Activated CD4-positive, alpha-beta memory T cell treated with anti-CD3 and anti-CD28 coated beads for 36 hours (primary cell): ENCODE measurements at places on chromosomes 3 and 15. TPM values are rescaled to one million over a fixed set of nuclear protein-coding genes. Genes with fewer than 3 reads are reported as not detected.

GRCh38 chr3:194872669-194872977, 186.9 kb downstream of the FAM43A start:
- no peak for DNase-seq

GRCh38 chr3:46440531-46441294, 24.0 kb downstream of the LTF start:
- peak; percentile 47 for DNase-seq

- no peak for DNase-seq
Measured at GRCh38 chr3:71547249-71548198, 36.0 kb downstream of the FOXP1 start.

DNA sequence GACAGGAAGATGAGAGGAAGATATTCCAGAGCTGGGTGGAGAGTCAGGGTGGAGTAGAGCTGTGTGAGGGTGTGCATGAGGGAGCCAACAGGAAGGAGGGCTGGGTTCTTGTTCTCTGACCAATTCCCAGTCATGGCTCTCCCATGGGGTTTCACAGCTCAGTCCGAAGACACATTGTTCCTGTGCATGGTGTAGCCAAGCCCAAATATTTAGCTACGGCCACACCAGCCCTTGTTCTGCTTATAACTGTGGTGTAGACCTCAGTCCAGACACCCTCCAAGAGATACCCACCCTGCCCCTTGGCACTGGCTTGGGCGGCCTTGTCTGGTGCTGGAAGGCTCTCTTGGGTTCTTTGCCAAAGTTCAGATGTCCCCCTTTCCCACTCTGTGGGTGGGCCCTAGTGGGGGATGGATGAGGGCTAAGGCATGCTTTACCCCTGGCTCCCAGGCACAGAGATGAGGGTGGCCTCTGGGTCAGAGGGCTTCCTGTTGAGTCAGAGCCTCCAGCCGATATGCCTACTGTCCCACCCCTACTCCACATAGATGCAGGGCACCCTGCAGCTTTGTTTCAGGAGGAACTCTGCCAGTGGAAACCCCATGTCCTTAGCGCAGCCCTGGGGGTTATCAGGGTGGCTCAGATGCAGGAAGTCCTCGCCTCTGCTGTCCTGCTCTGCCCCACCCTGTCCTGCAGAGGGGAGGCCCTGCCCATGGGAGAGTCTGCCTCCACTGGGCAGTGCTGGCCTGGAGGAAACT, 271.2 kb upstream of the CTDSPL start:
- DNase-seq, result no peak

DNA sequence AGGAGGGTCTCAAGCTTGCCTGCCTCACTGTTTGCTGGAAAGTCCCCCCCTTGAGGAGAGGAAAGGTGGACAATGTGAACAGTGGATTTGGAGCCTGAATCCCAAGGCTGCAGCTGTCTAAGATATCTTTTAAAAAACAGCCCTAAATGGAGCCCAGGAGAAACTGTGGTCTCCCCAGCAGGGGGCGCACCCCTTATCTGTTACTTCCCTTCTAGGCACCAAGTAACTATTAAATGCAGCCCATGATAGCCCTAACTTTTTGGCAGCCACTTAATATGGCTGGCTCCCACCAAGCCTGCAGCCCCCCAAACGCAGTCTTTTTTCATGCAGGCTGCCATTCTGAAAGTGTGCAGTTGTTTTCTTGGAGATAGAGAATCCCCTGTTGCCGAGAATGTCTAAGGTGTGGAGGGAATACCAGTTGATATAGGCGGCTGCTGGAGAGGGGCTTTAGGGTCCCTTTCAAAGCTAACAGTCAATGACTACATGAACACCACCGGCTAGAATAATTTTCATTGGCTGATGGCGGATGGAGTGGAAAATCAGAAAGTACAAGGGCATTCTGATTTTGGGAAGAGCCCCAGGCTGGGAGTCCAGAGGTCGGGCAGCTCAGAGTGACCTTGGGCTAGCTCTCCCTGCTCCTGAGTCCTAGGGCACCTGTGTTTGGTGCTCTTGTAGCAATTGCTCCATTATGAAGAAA, 1.3 kb downstream of the RHCG start:
- peak; percentile 59 for DNase-seq

DNA sequence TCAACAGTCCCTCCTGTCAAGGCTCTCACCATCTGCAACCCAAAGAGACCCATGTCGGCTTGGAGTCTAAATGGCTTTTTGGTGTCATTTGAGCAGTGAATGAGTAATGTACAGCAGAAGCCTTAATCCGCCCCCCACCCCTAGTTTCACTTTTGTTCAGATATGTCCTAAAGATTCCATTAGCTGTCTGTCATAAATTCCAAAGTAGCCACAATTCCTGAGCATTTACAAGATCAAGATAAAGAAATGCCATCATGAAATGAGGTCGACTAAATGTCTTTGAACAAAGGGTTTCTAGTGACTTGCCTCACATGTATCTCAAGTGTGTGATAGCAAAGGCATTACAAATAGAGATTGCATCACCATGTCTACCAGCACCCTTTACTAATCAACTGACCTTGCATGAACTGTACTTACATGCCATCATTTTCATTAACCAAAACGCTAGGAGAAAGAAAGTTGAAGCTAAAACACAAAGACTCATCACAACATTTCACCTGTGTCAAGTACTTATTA, 123.8 kb upstream of the PHLDB2 start:
- DNase-seq, result no peak

GRCh38 chr3:82475306-82475705, 713.9 kb upstream of the GBE1 start:
- DNase-seq, result no peak

Gene HCLS1
- total RNA-seq, result 249 TPM

DNA sequence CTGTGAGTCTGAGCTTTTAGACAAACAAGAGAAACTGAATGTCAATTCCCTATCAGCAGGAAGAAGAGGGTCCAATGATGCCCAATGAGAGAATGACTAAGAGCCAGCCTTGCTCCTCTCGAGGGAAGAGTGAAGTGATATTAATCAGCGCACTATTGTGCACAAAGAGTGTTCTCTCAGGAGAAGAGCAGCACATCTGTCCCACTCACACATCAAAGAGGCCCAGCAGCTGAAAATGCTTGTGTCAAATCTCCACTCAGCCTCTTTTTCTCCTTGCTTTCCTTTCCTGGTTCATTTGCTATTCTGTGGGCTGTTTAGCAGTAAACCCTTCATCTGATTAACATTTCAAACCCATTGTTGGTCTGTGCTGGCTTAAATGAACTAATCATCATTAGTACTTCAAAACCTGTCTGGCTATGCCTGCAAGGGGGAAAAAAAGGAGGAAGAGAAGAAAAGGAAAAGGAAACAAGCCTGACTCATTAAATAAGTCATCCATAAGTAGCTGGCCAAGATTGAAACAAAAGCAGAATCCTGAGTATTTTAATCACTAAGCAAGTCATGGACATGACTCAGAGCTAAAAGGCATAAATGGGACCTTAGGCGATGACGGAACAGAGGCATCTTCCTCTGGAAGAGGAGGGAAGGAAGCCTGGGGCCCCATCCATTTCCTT, 912.7 kb downstream of the TUSC7 start:
- DNase-seq, result no peak

DNA sequence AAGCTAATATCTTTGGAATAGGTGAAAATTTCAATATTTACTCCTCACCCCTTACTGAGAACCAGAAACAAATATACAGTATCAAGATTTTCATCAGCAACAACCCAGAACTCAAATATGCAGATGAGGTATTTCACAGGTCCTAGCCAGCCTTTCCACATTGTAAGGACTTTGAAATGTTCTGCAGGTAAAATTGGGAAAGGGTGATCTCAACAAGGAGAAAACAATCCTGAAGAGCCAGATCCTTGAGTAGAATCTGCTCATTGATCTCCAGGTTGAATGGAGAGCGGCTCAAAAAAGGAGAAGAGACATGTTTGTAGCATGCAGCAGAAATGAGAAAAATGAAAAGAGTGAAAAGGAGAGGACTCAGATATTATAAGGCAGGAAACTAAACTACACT, 493.3 kb upstream of the NAALADL2 start:
- DNase-seq, result no peak

Gene RAB43
- 49.7 TPM for total RNA-seq

DNA sequence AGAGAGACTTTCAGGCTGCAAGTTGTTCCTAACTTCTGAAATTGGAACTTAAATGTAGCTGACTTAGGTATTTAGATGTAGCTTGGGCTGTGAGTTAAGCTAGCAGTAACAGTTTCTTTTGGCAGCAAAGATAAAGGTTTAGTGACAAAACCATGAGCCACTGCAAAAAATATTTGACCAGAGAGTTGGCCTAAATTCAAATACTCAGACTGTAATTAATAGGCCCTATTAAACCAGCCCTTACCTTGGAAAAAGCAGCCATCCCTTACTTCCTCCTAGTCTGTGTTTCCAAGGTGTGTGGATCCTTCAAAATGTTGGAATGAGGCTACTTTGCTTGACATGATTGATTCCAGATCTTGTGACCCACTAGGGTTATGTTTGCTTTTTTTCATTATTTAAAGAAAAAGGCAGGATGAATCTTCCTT, 8.2 kb downstream of the TPM1 start:
- no peak for DNase-seq

Gene ADAMTSL3
- not detected for total RNA-seq

DNA sequence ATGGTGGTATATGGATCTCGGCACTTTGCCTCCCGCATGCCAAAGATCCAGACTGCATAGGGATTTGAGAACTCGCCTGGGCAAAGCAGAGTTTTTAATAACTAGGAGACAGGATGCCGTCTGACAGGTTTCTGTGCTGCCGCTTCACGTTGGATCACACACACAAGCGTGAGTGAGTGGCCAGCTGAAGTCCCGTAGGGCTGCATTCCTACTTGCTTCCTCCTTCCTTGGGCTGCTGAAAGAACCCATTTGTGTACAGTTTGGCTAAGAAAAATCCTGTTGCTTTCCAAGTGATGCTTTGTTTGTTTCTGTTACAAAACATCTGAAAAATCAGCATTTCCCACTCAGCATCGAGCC, 604.3 kb upstream of the CFAP20DC start:
- no peak for DNase-seq

Gene NEDD4
- 18.5 TPM for total RNA-seq

Gene IL17RB
- 1.1 TPM for total RNA-seq

DNA sequence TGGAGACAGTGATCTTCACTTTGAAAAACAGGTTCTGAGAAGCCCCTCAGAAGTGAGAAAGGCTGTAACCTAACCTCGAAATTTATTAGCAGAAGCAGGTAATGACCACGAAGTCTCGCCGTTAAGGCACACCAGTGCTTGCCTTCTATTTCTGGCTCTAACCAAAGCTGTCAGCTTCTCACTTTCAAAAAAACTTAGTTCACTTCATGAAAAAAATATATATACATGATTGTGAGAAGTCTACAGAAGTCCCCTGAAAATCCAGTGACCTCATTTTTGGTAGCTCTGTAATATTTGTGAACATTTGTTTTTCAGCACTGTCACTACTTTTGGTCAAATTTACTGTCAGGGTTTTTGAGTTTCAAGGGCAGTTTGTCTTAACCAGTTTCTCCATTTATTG, 19.1 kb upstream of the AKAP13 start:
- DNase-seq, result no peak

DNA sequence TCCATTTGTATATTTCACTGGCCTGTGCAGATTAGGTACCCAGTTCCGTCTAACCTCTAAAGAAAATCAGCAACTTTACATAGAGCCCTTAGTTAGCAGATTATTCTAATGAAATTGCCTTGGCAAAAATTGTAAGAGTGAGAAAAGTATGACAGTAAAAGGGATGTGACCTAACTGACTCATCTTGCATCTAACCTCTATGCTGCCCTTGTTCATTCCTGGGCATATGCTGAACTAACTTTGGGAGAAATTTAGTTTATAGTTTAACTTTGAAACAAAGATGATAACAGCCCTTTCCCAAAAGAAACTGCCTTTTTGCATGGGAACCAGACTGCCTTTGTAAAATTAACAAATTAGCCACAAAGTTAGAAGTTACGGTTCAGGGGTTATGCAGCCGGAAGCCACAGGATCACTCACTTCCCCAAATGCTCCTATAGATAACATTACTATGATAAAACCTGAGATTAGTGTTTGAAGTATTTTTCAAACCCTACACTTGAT, 839.8 kb upstream of the ALCAM start:
- no peak for DNase-seq

GRCh38 chr3:51961602-51962569, 5.4 kb downstream of the PCBP4 start:
- DNase-seq, result no peak

DNA sequence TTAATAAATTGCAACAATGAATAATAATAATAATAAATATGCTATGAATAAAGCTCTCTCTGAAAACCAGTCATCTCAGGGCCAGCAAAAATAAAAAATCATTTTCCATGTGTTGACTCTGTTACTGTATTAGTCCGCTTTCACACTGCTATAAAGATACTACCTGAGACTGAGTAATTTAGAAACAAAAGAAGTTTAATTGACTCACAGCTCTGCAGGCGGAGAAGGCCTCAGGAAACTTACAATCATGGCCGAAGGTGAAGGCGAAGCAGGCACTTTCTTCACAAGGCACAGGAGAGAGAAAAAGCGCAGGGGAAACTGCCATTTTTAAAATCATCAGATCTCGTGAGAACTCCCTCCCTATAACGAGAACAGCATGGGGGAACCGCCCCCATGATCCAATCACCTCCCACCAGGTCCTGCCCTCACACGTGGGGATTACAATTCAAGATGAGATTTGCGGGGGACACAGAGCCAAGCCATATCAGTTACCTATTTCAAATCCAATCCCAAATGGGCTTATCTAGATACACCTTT, 224.1 kb downstream of the IGSF11 start:
- DNase-seq, result peak; percentile 26

Gene AMOTL2
- 0.39 TPM for total RNA-seq

DNA sequence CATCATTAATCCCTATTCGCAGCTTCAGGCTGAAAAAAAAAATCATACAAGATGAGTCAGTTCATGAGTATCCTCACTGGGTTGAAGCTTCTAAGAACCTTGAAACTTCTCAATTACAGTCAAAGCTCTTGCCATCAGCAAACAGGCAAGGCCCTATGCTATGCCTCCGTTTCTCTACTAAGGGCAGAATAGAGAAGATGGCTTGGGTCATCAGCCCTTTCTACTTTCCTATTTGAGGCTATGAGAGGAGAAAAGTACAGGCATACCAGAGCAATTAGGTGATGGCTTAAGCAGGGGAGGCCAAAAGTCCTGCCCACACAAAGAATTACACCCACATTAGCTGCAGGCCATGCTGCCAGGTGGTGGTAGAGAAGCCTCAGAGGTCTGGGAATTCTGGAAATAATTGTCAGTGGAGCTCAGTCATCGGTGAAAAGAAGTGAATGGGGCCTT, 89.0 kb downstream of the MRPL46 start:
- DNase-seq, result no peak

- DNase-seq, result no peak
Measured at GRCh38 chr3:13174011-13174802, 101.0 kb upstream of the IQSEC1 start.

- DNase-seq, result no peak
Measured at GRCh38 chr15:81724536-81724935, 321.3 kb downstream of the MEX3B start.

GRCh38 chr3:69008980-69009379, 4.5 kb downstream of the EOGT start:
- DNase-seq, result no peak

Gene GOLGA6L7
- total RNA-seq, result not detected

DNA sequence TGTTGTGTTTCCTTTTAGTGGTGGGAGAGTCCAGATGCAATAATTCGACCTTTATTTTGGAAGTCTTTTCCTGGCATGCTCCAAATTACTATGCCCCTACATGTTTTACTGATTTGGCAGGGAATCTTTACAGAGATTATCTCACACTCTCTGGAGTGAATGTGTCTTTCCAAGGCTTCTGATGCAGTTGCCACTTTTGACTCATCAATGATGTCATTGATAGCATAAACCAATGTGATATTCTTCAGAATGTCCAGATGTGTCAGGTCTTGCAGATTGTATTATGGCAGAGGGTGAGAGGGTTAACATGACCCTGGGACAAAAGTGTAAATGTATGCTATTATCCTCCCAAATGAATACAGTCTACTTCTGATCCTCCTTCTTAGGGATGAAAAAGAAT, 9.7 kb downstream of the RTP4 start:
- DNase-seq, result no peak

Gene CORO2B
- 0.07 TPM for total RNA-seq
